ENCODE measurements at places on chromosomes 1 and 21.

- no peak for DNase-seq
These were observed 40.3 kb downstream of the RGS5 start for GRCh38 chr1:163162381-163162914.

- peak; percentile 47 for DNase-seq
These were observed 5.0 kb downstream of the MEF2D start for GRCh38 chr1:156495401-156496140.

DNA sequence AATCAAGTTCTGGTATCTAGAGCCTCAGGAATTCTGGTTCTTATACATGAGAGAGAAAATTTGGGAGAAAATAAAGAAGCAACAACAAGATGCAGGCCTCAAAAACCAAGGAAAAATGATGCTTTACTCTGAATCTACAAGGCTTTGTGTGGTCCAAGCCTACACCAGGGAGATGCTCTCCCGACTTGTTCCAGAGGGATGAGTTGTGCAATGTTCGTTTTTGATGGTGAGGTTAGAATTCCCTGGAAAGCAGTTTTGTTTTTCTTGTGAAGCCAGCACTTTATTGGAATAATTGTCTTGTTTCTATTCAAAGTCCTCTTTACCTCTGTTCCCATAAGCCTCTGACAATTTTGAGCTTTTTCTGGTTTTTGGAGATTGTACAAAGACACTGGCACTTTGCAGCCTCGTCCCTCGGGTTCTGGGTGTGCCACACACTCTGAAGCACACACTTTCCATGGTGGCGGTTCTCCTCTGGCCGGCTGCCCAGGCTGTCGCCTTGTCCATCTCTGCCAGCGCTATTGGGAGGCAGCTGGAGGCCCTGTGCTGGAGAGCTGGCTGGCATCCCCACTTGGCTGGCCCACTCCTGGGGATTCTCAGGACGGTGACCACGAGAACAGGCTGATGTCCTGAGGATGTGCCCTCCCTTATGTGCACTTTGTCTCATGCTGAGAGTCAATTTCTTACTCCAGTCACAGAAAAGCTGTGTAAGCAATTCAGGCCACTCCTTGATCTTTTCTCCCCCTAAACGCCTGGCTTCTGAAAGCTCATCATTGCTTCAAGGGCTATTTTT lies 70.2 kb downstream of the EDEM3 start:
- DNase-seq, result no peak

GRCh38 chr1:12614402-12615158 lies 3.4 kb downstream of the DHRS3 start:
- DNase-seq, result no peak

GRCh38 chr1:183653876-183654451 lies 848 bp upstream of the APOBEC4 start:
- DNase-seq, result no peak

GRCh38 chr1:45004281-45004920 lies 6.7 kb downstream of the HECTD3 start:
- no peak for DNase-seq

DNA sequence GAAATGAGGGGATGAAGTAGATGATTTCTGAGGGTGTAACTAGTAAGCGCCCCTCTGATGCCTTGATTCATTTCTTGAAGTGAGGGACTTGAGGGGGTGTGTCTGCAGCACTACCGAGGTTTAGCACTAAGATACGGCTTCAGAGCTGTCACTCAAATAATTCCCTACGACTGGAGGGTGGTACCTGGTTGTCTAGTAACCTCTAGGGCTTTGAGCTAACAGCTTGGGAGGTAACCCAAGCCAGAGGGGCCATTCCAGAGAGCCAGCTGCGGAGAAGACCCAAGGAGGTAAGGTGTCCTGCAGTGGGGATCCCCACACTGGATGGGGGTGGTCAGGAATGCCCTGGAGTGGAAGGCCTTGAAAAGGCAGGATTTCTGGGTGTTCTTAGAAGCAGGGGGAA lies at the start of gene TTC24:
TSS of gene TTC24 (plus strand) at position 252 of the 400 bp plus-strand sequence. CDS start 1,642 bp downstream, outside the sequence.
- DNase-seq, result no peak

GRCh38 chr1:150787455-150787854 lies 20.6 kb downstream of the CTSK start:
- DNase-seq, result no peak

DNA sequence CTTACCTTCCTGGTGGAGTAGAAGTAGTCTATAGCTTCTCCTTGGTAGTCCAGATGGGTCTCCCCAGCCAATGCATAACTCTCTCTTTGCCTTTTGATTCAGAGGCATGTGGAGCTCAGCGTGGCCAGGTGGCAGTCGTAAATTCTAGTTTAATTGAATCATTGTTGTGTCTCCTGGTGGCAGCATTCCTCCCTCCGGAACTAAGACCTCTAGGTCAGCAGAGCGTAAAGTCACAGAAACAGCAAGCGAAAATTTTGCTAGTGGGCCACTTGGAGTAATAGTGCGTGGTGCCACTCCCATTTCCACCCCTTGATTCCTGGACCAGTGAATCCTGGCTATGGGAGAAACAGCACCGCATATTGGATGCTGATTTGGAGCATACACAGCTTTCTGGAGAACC lies 3.9 kb upstream of the TMPRSS2 start:
- DNase-seq, result no peak

DNA sequence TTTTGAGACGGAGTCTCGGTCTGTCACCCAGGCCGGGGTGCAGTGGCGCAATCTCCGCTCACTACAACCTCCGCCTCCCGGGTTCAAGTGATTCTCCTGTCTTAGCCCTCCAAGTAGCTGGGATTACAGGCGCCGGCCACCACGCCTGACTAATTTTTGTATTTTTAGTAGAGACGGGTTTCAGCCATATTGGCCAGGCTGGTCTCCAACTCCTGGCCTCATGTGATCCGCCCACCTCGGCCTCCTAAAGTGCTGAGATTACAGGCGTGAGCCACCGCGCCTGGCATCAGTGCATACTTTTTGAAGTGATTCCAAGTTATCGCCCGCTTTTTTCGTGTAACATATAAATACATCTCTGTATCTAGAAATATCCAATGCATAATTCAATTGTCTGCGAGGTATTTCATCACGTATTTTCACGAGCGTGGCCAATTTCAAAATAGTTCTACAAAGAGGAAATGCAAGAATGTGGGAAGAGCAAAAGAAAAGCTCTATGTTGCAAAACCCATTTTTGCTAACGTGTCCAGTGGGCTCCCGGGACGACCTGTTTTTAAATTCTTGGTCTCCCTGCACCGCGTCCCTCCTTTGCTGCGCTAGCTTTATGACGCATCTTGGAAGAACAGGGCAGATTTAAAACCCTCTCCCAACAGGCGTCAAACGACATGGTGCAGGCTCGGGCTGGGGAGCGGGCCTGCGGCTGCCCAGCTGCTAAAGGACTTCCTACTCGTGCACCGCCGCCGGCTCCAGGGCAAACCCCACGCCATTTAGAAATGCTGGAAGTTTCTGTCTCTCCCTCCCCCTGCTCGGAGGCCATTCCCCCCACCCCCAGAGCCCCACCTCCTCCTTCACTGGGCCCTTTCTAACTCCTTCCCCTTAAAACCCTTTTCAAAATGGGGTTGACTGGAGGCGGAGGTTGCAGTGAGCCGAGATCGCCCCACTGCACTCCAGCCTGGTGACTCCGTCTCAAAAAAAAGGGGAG lies 923 bp upstream of the IFNGR2 start:
- peak; percentile 84 for DNase-seq

- DNase-seq, result no peak
These were observed 453.7 kb downstream of the TTLL7 start for GRCh38 chr1:83545066-83545862.

GRCh38 chr1:3965693-3966092 lies 65.6 kb upstream of the C1orf174 start:
- DNase-seq, result no peak

- DNase-seq, result no peak
These were observed 25.7 kb upstream of the SPAG17 start for GRCh38 chr1:118210723-118211110.

DNA sequence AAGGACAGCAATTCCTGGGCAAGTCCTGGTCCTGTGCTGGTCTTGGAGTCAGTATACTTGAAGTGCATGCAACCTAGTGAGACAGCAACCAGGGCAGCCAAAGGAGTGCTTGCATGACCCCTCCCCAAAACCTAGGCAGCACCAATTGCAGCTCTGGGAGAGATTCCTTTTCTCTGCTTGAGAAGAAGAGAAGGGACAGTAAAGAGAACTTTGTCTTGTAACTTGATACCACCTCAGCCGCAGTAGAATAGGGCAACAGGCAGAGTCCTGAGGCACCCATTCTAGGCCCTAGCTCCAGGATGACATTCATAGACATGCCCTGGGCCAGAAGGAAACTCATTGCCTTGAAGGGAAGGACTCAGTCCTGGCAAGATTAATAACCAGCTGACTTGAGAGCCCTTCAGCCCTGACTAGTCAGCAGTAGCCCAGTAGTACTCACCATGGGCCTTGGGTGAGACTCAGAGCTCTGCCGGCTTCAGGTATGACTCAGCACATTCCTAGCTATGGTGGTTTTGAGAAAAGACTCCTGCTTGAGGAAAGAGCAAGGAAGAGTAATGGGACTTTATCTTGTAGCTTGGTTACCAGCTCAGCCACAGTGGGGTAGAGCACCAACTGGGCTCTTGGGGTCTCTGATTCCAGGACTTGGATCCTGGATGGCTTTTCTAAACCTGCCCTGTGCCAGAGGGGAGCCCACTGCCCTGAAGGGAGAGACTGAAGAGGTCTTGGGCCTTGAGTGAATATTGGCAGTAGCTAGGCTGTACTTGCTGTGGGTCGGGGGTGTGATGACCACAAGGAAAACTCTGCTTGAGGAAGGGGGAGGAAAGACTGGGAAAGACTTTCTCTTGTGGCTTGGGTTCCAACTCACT lies 51.7 kb upstream of the ACADM start:
- DNase-seq, result peak; percentile 14

DNA sequence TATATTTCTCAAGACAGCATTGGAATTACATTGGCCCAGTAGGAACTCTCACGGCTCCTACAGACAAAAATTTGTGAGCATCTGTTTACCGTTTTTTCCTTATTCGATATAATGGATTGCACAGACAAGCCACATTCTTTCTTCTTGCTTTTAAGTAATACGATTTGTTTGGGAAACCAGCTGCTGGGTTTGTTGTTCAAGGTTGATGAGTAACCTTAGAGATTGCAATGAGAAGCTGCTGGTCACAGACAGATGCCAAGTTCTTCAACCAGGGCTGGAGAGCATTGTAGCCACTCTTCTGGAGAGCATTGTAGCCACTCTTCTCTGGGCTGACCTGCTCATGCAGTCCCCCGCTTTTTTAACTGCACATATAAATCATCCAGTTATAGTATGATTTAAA lies 1.4 kb upstream of the MIA3 start:
- no peak for DNase-seq

DNA sequence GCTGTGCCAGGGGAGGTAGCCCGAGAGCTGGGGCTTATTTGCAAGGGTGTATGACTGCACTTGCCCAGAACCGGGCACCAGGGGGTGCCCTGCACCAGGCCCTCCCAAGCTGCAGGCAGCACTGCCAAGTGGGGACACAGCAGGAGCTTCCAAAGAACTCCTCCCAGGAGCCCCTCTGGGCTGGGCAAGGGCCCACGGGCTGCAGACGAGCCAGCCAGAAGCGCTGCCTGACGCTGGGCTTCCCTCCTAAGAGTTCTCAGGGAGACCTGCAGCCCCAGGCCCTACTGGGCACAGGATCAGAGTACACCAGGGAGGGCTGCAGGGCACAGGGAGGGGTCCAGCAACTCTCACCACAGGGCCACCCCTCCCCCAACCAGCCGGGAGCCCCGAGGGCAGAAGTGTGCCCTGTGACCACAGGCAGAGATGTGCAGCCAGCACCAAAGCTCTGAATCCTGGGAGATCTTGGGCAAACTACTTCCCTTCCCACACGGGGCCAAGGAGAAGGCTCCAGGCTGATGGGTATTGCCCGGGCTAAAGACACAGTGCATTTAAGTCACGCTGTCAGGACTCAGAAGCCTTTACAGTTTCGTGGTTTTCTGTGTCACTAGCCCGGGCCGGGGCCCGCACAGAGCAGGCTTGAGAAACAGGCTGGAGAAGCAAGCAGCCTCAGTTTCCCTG lies 63.4 kb downstream of the KCNAB2 start:
- DNase-seq, result no peak

DNA sequence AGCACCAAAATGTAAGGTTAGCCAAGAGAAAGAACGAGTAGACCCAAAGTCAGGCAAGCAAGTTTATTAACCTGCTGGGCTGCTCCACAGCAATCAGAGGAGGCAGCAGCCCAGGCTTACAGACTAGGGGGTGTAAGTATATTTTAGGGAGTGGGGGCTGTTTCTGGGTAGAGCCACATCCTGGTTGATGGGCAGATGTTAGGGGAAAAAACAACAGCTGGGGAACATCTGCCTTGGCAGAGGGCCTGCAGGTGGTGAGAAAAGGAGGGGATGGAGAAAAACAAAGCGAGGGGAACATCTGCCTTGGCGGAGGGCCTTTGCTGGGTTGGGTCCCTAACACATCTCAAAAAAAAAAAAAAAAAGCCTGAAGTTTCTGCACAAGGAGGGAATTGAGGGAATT lies 9.7 kb upstream of the ZBTB48 start:
- DNase-seq, result no peak

- no peak for DNase-seq
These were observed 67.8 kb downstream of the ERG start for GRCh38 chr21:38430401-38430984.

GRCh38 chr1:20992322-20993056 lies 184.2 kb downstream of the EIF4G3 start:
- DNase-seq, result no peak

- no peak for DNase-seq
These were observed 45.2 kb downstream of the CAMSAP2 start for GRCh38 chr1:200783926-200784325.

Data from HL-60 (cell line).